BJ (cell line): ENCODE measurements at places on chromosomes 16 and 17. TPM values are rescaled to one million over a fixed set of nuclear protein-coding genes. Genes with fewer than 3 reads are reported as not detected.
A peak's percentile ranks its signal among the peaks of the same experiment; 100 is the strongest.

DNA sequence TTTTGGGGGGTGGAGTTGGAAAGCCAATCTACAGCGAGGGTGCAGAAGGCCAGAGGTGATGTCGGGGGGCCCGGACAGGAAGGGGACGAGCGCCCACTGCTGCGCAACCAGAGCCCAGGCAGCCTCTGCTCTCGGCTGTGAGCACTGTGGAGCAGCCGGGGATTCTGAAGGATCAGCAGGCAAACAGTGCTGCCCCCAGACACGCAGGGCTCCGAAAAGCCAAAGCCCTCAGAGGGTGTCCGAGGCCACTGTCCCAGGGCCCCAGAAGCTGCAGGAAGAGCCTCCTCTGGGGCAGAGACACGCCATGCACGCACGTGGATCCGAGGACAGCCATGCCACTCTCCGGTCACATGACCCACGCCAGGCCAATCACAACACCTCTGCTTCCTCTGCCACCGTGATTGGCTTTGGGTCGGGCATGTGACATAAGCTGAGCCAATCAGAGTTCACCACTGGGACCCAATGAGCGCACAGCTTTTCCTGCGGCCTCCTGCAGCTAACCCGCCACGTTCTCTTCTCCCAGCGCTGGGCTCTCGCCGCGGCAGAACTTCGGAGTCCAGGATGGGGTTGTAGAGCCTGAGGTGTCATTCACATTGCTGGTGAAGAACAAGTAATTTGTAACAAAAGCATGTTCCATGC lies 40.7 kb downstream of the ACTG1 start:
- DNase-seq, result peak; percentile 76

GRCh38 chr17:9120471-9120870 lies 99.2 kb downstream of the NTN1 start:
- no peak for DNase-seq

DNA sequence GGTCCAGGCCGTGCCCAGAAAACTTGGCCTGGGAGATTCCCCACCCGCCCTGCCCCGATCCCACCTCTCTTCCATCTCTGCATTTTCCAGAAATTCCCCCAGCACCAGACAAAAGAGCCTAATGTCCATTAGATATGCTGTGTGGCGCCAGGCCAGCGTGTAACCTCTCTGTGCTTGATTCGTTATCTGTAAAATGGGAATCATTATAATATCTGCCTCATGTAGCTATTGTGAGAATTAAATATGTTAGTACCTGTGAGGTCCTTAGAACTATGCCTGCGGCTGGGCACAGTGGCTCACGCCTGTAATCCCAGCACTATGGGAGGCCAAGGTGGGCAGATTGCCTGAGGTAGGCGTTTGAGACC lies 33.6 kb upstream of the IL21R start:
- DNase-seq, result no peak

DNA sequence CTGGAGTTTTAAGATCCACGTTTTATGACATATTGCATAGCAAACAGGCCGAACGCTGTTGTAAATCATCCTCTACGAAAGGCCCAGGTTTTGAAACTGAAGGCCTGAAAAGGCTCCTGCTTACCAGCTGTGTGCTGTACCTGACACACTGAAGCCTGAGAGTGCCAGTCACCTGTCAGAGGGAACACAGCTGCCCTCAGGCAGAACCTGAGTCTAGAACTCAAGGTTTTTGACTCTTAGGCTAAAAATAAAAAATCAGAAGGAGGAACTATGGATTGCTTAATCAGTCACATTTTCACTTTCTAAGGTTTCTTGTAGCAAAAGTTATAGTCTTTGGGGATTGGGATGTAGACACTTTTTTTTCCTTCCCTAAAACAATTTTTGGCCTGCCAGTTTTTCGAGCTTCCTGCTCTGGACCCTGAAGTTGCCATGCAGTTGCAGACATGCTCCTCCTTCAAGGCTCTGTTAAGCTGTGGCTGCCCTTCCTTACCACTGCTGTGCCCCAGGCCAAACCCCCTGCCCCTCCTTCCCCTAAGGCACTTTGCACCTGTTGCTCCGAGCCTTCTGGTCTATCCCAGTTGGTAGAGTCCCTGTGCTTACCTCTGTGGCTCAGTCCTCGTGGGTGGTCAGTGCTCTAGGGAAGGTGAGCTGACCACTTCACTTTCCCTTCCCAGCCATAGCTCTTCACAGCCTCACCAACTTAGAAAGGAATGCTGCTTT lies 56.6 kb downstream of the TENT4B start:
- no peak for DNase-seq

Gene TPPP3
- polyA plus RNA-seq, result 0.26 and 0.64 TPM in 2 replicates

Gene KRT31
- 0.11 TPM in 1 of 2 replicates, not detected in the other for polyA plus RNA-seq

Gene SULT1A3
- polyA plus RNA-seq, result 6.2 TPM in 2 replicates

Gene HSDL1
- polyA plus RNA-seq, result 12.1 and 15.5 TPM in 2 replicates

Gene TBC1D3C
- polyA plus RNA-seq, result not detected in 2 replicates

Gene USP43
- 0.16 and 0.23 TPM in 2 replicates for polyA plus RNA-seq

Gene TPSB2
- not detected in 2 replicates for polyA plus RNA-seq

- no peak for DNase-seq
Observed at GRCh38 chr17:60139438-60140285, 10.1 kb upstream of the CA4 start.

DNA sequence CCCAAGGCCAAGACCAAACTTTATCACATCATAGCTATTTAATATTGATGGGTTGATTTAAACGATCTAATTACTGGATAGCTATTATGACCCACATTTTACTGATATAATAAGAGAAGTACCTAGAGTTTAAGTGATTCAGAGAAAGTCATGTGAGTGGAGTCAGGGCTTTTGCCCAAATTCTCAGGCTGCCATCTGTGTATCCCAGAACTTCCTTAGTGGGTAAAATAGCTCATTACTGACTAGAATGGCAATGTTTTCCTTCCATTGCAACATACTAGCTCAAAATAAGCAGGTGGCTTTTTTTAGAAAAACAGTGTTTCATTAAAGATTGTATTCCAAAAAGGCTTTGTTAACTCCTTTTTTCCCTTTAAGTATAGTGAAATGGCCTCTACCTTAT lies 113.9 kb upstream of the MAF start:
- DNase-seq, result no peak

- DNase-seq, result no peak
Observed at GRCh38 chr16:12796498-12796897, 7.2 kb downstream of the CPPED1 start.

Gene INCA1
- 0.55 and 1.3 TPM in 2 replicates for polyA plus RNA-seq

Gene ATP2A3
- polyA plus RNA-seq, result 0.65 and 1.1 TPM in 2 replicates

DNA sequence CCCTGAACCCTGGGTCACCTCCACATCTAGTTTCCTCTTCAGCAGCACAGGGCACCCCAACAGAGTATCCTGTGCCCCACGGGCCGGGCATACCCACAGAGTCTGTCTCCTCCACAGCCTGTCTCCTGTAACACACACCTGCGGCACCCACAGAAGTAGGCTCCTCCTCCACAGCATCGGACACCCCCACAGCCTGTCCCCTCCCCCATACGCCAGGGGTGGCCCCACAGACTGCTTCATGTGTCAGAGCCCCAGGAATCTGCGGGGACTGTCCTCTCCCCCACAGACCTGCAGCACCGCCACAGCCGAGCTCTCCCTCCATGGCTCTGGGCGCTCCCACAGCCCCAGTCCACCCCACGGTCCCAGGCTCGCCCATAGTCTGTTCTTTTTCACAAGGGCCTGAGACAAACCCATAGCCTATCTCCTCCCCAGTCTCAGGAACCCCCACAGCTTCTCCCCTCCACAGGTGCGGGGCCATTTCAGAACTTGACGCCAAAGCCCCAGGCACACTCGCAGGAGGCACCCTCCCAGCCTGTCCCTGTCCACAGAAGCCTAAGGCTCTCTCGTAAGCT lies 1.4 kb downstream of the KIAA0753 start:
- DNase-seq, result no peak

Gene RAB11FIP4
- polyA plus RNA-seq, result 0.02 and 0.15 TPM in 2 replicates

DNA sequence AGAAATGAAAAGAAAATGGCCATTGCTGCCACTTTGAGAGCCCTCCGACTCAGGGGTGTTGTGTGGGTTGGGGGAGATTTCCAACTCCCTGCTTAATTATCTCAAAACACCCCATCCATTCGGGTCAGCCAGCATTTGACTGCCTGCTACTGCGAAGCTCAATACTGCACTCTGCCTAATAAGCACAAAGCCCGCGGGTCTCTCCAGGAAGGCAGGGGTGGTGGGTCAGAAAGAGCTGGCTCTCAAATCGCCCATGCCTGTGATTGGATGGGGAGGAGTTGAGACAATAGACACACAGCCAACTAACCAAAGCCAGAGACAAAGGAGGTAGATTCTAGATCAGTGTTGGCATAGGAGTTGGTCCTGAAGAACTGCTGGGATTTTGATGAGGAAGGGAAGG lies 2.3 kb upstream of the XAF1 start:
- no peak for DNase-seq

Gene CD300E
- polyA plus RNA-seq, result not detected in 2 replicates

Gene SEPTIN12
- polyA plus RNA-seq, result not detected in 2 replicates

- no peak for DNase-seq
Observed at GRCh38 chr16:24253192-24253591, 2.9 kb upstream of the CACNG3 start.

DNA sequence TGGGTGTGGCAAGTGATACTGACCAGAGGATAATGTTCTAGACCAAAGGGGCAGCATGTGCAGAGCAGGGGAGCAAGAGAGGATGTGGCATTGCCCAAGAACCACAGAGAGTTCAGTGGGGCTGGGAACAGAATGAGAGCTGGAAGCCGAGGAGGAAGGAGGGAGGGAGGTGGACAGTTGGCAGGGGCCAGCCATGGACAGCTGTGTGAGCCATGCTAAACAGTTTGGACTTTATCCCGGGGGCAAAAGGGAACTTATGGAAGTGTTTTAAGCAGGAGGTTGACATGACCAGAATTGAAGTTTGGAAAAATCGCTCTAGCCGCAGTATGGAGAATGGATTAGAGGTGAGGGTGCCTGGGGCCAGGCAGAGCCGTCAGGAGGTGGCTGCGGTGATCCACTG lies 29.4 kb upstream of the TMEM132E start:
- DNase-seq, result no peak
